ENCODE measurements at places on chromosomes 3 and 15. TPM values are rescaled to one million over a fixed set of nuclear protein-coding genes. Genes with fewer than 3 reads are reported as not detected.

- peak; percentile 48 for DNase-seq
Observed at GRCh38 chr3:66789580-66790237, 208.4 kb upstream of the KBTBD8 start.

- DNase-seq: no peak
Observed at GRCh38 chr15:45790325-45790943, 155.6 kb downstream of the SQOR start.

- no peak for DNase-seq
Observed at GRCh38 chr3:78941587-78941986, 826.2 kb downstream of the ROBO1 start.

DNA sequence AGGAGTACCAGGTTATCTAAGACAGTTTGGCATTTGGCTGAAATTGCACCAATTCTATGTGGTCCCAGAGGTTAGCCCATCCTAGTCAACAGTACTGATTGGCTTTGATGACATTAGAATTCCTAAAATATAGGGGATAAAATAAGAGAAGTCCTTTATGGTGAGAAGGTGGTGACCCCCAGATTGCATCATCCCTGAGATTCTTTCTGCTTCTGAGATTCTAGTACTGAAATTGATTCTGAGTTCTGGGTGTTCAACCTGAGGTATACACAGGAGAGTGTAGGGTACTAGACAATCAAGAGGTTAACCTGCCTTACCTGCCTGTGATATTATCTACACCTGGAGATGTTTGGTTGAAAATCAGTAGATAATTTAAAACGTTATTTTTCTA, 140.9 kb upstream of the MRPS22 start:
- DNase-seq: no peak

ABI3BP gene
- 13.5 TPM for polyA plus RNA-seq

- DNase-seq: no peak
Observed at GRCh38 chr15:100690032-100690794, 87.8 kb downstream of the ASB7 start.

- no peak for DNase-seq
Observed at GRCh38 chr3:128413413-128414205, 53.1 kb downstream of the DNAJB8 start.

GABRR3 gene
- polyA plus RNA-seq: not detected

FBXW12 gene
- 1.2 TPM for polyA plus RNA-seq

DNA sequence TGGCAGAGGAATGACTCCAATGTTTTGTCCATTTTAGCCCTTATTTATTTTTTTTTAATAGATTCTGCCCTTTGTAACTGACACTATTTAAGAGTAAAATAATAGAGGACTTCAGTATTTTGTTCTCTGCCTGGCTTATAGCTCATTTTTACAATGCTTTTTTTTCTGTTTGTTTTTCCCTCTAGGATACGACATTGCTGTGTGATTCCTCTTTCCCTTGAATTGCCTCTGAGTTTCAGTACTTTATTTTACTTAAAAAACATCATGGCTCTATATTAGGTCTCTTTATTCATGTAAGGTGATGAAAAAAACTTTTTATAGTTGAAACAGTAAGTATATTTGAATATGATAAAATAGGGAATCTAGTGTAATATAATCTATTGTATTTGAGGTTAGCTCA, 179.1 kb downstream of the PTPRG start:
- no peak for DNase-seq
